ENCODE measurements at places on chromosomes 6 and 20.
A peak's percentile ranks its signal among the peaks of the same experiment; 100 is the strongest.

DNA sequence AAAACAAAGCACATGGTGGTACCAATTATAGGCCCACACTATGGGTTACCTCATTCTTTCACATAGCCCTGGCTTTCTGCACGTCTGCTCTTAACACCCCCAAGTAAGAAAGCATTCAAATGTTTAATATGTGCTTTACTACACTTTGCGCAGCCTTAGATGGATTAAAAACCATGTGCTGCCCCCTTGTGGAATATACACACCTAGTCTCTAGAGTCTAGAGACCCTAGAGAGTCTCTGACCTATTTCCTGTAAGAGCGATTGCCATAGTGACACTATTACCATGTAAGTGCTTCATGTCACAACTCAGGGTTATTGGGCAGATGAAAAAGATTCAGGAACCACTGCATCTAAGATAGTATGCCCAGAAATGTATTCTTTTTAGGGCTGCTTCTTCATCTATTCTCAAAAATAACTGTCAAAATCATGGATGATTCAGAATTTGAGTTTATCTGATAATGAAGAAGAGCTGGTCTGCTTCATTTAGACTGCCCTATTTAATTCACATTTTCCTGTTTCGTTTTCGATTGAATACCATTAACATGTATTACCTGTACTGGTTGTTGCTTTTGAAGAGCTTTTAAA lies 186.3 kb downstream of the ADGB start:
- DNase-seq: peak; percentile 51

DNA sequence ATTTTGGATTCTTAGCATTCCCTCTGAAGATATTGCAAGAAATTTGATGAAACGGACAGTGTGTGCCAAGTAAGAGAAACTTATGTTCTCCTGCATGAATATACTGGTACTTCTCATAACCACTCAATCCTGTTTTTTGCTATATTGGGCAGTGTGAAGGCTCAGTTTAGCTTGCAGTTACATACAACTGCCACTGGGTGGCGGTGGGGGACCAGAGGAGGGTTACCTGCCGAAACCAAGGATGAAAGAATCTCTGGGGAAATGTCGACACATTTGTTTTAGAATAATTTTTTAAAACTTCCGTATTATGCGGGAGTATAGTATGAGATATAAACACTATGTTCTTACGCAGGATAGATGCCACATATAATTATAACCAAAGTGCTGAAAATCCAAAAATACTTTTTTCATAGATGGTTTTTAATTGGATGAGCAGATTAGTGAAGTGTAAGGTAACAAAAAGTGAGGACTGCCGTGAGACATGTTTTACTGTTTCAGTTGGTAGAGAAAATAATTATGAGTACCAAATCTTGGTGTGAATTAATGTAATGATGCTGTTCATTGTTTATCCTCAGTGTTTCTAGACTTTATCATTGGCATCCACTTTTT lies 9.7 kb downstream of the TRMT11 start:
- DNase-seq: peak; percentile 80

- DNase-seq: peak; percentile 13
Measured at GRCh38 chr6:126824226-126824625, 294.2 kb upstream of the RSPO3 start.

GRCh38 chr20:44068316-44069201 lies 118.4 kb downstream of the JPH2 start:
- no peak for DNase-seq

- peak; percentile 77 for DNase-seq
Measured at GRCh38 chr20:63495741-63496595, 2.9 kb downstream of the EEF1A2 start.

DNA sequence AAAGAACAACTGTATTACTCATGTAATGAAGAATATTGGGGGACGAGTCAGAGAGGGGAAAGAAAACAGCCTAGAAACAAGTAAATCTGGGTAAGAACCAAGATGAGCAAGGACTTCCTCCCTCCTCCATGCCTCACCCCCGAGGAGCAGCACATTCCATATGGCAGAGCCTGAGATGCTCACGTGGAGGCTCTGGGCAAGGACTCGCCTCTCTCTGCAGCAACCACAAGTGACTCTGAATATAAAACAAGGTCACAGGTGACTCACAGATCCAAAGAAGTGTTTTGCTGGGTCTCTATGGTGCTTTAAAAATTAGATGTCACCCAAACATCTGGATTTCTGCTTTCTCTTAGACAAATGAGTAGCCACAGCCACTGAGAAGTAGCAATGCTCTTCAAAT lies 453.0 kb upstream of the SULF2 start:
- DNase-seq: no peak

DNA sequence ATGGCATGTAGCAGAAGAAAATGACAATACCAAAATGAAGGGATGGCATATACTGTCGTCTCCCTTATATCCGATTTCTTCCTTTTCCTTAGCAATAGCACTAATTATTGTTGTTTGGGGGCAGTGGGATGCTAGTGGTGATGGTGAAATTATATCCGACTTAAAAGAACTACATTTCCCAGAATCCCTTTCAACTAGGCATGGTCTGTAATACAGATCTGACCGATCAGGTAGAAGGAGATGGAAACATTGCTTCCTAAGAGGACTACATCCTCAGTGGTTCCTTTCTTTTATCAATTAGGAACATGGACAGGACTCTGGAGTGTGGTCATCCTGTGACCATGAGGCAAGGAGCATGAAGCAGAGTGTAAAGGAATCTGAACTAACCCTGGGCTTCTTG lies 532.6 kb downstream of the CBLN4 start:
- peak; percentile 16 for DNase-seq

Measured in SJCRH30 (cell line).